GM12891 (cell line): ENCODE measurements at places on chromosomes 1 and 21.

GRCh38 chr1:54276617-54277450, 76.9 kb downstream of the MRPL37 start:
- DNase-seq, result no peak

GRCh38 chr1:38178216-38178615, 131.6 kb upstream of the POU3F1 start:
- DNase-seq, result no peak

DNA sequence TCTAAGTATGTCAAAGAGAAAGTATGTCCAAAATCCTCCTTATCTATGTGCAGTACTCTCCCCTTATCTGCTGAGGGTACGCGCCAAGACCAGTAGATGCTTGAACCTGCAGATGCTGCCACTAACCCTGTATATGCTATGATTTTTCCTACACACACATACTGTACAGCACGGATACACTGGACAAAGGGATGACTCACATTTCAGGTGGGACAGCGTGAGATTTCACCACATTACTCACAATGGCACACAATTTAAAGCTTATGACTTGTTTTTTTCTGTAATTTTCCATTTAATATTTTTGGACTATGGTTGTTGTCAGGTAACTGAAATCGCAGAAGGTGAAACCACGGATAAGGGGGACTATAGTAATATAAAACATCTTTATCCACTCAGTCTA, 4.1 kb downstream of the ORC1 start:
- DNase-seq, result no peak

GRCh38 chr1:51000651-51001050, 30.6 kb downstream of the CDKN2C start:
- no peak for DNase-seq

- DNase-seq, result no peak
These were observed 17.3 kb downstream of the LTN1 start for GRCh38 chr21:28975397-28975796.

DNA sequence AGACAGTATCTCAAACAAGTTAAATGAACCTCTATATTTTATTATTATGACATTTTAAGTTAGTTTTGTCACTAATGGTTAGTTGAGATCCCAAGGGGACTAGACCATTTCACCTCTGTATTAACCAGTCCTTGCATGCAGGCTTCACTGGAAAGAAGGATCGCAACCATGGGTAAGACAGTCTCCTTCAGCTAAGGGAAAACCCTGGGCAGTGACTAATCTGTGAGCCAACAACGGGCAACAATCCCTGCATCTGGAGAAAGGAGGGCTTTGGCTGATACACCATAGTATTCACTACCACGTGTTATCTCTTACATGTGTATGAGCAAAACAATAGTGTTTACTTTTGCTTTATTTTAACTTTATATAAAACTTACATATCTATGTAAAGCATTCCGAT, 708.8 kb upstream of the CHRM3 start:
- no peak for DNase-seq

DNA sequence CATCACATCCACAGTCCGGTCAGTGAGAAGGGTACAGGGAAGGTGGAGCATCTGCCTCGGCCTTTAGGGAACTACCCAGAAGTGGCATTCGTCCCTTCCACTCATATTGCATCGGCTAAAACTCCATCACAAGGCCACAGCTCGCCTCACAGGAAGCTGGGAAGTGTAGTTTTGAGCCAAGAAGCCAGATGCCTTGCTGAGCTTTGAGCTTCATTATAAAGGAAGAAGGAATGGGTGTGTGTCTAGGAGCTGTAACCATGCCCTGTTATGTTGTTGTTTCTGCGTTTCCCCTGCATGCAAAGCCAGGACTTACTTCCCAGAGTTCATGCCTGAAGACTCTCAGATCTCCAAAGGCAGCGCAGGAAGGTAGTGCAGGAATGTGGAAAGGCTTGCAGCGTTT, 61.1 kb downstream of the OPTC start:
- DNase-seq, result no peak

- DNase-seq, result no peak
These were observed 8.7 kb upstream of the PIK3C2B start for GRCh38 chr1:204503122-204503912.
